ENCODE measurements at places on chromosomes 1 and 21. TPM values are rescaled to one million over a fixed set of nuclear protein-coding genes. Genes with fewer than 3 reads are reported as not detected.

GRCh38 chr1:111827946-111828345 lies 72.2 kb downstream of the DDX20 start:
- DNase-seq = no peak

DNA sequence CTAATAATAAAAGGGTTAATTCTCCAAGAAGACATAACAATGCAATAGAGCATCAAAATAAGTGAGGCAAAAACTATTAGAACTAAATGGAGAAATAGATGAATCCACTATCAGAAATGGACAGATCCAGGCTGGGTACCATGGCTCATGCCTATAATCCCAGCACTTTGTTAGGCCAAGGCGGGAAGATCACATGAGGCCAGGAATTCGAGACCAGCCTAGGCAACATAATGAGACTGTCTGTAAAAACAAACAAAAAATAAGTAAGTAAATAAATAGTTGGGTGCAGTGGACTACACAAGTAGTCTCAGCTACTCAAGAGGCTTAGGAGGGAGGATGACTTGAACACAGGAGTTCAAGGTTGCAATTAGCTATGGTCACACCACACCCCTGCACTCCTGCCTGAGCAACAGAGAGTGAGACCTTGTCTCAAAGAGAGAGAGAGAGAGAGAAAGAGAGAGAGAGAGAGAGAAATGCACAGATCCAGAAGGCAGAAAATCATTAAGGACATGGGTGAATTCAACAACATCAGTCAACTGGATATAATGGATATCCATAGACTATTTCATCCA lies 12.3 kb downstream of the FRRS1 start:
- no peak for DNase-seq

DNA sequence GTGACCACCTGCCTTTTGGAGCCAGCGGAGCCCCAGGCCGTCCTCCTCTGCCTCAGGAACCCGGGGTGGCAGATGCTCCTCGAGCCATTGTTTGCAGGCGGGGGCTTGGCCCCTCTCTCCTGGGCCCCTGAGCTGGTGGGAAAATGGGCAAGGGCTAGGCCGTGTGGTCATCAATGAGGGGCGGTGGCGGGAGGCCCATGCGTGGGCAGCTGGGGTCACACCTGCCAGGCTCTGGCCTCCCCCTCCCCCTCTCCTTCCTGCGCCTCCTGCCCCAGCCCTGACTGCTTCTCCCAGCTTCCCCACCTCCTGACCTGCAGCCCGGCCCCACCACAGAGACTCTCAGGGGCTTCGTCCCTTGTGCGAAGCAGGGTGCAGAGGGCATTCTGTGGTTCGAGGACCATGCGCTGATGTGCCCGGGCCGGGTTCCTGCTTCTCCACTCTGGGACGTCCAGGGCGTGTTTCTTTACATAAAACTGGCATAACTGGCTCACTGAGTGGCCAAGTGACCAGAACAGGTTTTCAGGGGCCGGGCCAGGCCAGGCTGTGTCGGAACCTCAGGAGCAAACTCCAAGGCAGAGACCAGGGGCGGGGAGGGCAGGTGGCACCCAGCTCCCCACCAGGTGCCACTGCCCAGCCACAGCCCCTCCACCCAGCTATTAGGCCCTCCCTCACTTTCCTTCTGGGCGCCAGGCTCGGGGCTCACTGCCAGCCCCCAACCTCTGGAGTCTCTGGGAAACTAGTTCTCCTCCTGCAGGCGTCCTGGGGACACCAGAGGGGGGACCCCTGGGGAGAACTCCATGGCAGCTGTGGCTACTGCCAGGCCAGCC lies 9.3 kb downstream of the SAMD11 start:
- no peak for DNase-seq

Gene CLCA4
- not detected for total RNA-seq

Gene SIK1
- total RNA-seq = 34.9 TPM

- DNase-seq = no peak
These were observed 14.3 kb downstream of the ADAMTSL4 start for GRCh38 chr1:150563340-150564038.

DNA sequence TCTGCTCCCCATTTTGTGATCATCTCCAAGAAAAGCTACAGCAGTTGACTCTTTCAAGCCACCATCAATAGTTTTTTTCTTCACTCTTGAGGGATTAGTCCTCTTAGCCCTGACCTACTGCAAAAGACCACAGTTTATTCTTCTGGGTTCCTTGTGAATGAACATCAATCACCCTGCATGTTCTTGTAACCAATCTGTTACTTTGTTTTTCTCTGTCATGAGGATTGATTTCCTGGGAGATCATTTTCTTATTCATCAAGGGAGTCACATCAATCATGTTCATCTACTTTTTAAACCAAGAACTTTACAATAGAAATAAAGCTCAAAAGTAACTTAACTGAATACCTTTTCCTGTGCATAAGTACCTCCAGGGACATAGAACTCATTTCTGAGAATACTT lies 21.8 kb downstream of the ILDR2 start:
- no peak for DNase-seq

DNA sequence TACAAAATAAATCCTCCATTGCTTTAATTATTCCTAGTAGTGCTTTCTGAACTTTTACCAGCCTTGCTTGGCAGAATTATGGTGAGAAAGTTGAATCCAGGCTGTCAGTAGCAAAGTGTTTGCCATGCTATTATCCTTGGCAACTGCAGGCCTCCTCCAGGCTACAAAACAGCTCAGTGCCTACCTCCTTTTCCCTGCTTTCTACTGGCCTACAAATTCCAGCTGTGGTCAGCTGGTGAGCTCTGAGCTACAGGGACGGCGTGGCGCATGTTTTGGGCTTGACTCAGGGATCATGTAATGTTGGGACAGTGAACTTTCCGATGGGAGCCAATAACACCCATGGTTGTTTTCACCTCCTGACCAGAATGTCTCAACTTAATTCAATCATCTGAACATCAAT lies 456.1 kb upstream of the ADAMTS5 start:
- peak; percentile 92 for DNase-seq

- DNase-seq = no peak
These were observed 3.9 kb upstream of the COL16A1 start for GRCh38 chr1:31707711-31708110.

- DNase-seq = no peak
These were observed 1.1 kb downstream of the S100A11 start for GRCh38 chr1:152035539-152036266.

Gene CFAP141
- not detected for total RNA-seq

GRCh38 chr1:19423130-19423529 lies 62.2 kb downstream of the CAPZB start:
- no peak for DNase-seq

- no peak for DNase-seq
These were observed 93.7 kb downstream of the VAV3 start for GRCh38 chr1:107871259-107871658.

DNA sequence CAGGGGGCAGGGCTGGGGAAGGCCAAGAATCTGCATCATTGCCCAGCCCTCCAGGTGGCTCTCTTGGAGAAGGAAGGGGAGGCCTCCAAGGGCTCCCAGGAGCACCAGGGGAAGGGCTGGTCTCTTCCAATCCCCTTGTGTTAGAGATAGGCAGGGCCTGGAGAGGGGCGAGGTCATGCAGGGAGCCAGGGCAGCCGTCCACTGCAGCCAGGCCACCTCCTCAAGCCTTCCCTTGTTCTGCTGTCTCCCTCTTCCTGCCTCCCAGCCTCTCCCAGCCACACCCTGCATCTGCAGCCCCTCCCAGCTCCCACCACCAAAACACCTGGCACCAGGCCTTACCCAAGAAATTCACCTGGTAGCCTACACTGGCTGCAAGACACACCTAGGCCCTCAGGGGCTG lies 105.3 kb upstream of the IFFO2 start:
- no peak for DNase-seq

Gene NUF2
- total RNA-seq = 0.57 TPM

DNA sequence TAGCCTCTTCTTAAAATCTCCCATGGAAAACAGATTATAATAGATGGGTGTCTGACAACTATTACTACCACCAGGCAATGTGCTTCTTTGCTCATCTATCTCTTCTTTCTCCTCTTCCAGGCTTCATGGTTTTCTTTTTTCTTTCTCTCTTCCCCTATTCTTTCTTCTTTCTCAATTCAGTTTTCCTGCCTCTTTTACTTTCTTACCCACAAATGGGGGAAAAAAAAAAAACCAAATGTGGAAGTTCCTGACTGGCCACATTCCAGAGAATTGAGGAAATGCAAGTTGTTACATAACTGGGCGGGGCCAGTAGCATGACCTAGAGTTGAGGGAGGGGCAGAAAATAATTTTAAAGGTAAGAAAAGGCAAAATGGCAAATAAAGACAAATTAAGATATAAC lies 10.9 kb upstream of the SMG7 start:
- no peak for DNase-seq

GRCh38 chr1:10583641-10584040 lies 108.9 kb downstream of the PEX14 start:
- no peak for DNase-seq

- no peak for DNase-seq
These were observed 95.6 kb upstream of the JUN start for GRCh38 chr1:58879464-58879863.

Gene CELA3B
- total RNA-seq = not detected

GRCh38 chr1:158035014-158035413 lies 41.6 kb downstream of the KIRREL1 start:
- DNase-seq = no peak

GRCh38 chr1:43031316-43032203 lies 72.9 kb upstream of the SLC2A1 start:
- DNase-seq = no peak

- no peak for DNase-seq
These were observed 304 bp downstream of the PLPPR5 start for GRCh38 chr1:99004254-99004860.

DNA sequence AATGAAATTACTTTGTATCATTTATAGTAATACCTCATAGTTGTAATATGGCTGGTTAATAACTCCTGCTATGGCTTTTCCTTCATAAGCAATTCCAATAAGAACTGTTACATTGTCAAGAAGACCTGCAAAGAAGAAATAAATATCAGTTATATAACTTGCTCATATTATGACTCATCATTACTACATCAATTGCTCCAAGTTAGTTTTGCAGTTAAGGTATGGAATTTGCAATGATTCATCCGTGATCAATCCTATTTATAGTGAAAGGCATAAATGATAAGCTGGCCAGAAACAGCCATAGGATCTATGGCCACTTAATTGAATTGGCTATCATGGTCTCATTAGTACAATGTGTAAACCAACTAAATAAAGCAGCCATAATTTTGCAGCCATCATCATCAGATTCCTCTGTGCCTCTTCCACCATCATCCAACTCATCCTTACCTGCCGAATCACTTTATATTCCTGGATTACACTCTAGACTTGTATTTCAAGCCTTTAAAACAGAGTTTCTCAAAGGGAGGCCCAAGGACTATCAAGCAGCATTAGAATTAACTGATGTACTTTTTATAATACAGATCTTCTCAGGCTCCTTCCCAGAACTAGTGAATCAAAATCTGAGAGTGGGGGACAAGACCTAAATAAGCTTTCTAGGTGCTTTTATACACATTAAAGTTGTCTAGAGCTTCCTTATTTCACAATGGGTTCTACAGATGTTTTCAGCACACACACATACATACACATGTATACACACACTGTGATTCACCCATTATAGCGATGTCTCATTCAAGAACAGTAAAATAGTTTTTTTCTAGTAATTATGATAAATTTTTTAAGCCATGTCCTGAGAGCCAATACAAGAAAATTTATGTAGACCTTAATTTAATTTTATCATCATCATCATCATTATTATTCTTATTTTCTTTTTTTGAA lies 21.2 kb upstream of the EPRS1 start:
- no peak for DNase-seq

Gene RGS2
- 70.8 TPM for total RNA-seq

Gene TEX38
- not detected for total RNA-seq

DNA sequence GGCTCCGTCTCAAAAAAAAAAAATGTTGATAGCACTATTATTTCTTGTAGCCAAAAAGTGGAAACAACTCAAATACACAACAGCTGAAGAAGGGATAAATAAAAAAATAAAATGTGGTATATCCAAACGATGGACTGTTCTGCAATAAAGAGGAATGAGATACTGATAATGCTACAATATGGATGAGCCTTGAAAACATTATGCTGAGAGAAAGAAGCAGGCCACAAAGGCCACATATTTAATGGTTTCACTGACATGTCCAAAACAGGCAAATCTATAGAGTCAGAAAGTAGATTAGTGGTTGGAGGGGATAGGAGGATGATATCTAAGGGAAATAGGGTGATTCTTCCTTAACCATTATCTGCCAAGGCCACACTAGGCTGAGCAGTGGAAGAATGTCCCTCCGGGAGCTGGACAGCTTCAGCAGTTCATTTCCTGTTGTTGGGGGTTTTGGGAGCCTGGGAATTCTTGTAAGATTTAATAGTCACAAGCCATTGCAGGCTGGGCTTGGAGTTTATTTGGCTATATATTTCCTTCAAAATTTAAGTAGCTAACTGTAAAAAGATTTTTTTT lies 53.5 kb downstream of the ST3GAL3 start:
- DNase-seq = no peak

DNA sequence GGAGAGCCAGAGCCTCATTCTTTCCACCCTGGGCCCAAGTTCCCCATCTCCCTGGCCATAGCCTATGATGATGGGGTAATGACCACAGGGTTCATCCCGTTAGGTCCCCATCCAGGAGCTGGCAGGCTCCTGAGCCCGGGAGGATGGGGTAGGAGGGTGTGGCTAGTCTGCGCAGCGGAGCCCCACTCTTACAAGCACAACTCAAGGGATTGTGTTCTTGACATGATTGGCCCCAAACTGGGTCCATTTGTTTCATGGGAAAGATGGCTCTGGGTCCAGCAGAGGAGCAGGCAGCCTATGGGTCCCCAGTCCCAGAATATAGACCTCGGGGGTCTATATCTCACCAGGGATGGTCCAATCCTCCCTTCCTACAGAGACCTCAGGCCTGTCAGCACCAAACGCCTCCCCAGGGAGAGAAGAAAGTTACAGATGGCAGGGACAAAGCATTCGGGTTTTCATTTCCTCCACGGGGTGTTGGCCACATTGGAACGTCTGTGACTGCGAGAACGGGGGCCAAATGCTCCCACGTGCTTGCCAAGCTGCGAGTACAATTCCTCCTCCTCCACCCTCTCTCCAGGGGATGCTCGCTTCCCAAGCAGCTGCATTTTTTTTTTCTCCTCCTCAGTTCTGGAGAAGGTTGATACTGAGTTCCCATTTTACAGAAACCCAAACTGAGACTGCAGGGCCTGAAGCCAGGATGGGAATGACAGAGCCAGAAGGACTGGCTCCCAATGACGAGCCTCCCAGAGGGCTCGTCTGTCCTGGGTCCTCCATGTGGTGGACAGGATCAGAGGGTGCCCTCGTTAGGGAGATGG lies 71.0 kb downstream of the DHRS3 start:
- peak; percentile 94 for DNase-seq

DNA sequence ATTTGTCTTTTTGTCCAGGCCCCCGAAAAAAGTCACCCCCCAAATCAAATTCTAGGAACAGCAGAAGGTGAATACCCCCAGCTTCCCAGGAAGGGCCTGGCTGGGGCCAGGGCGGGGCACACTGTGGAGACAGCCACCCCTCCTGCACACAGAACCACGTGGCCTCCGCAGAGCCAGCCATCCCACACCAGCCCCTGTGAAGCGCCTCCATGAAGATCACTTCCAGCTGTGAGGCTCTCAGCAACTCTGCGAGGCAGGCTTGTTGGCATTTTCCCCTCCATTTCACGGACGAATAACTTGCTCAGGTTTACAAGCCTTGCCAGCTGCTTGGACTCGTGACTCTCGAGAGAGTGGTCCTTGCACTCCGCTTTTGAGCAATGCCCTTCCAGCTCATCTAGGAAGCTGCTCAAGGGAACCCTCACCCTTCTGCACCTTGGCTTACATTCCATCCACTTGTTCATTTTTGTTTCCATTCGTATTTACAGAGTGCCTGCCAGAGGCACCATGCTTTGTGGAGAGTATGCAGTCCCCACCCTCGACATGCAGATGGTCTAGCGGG lies 48.2 kb downstream of the SYT6 start:
- DNase-seq = peak; percentile 66
